Astrocyte of the spinal cord (primary cell): ENCODE measurements at places on chromosomes 6 and 20.

GRCh38 chr6:27565839-27566779 lies 93.2 kb upstream of the ZNF184 start:
- DNase-seq: no peak

- DNase-seq: no peak
These were observed 62.9 kb downstream of the GTF2H5 start for GRCh38 chr6:158230967-158231550.

GRCh38 chr20:56211051-56211450 lies 37.5 kb upstream of the MC3R start:
- no peak for DNase-seq

- DNase-seq: no peak
These were observed 40.0 kb upstream of the TAF8 start for GRCh38 chr6:42010185-42010891.

- DNase-seq: peak; percentile 54
These were observed 133.5 kb downstream of the SCML4 start for GRCh38 chr6:107690643-107691061.

DNA sequence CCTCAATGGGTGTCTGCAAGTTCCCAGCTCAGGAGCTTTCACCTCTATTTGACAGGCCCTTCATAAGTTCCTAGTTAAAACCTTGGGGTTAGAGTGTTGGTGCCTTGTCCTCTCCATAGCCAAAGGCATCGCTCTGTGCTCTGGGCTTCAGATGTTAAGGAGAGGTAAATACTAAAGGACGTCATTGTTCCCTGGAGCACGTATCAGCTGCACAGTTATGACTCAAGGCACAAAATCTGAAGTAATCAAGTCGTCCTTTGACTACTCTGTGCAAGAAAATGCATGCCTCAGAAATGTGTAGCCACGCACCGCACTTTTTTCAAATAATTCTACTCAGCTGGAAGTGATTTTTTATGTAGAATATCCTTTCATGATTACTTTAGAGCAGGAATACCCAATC lies 240.8 kb upstream of the QKI start:
- DNase-seq: no peak

DNA sequence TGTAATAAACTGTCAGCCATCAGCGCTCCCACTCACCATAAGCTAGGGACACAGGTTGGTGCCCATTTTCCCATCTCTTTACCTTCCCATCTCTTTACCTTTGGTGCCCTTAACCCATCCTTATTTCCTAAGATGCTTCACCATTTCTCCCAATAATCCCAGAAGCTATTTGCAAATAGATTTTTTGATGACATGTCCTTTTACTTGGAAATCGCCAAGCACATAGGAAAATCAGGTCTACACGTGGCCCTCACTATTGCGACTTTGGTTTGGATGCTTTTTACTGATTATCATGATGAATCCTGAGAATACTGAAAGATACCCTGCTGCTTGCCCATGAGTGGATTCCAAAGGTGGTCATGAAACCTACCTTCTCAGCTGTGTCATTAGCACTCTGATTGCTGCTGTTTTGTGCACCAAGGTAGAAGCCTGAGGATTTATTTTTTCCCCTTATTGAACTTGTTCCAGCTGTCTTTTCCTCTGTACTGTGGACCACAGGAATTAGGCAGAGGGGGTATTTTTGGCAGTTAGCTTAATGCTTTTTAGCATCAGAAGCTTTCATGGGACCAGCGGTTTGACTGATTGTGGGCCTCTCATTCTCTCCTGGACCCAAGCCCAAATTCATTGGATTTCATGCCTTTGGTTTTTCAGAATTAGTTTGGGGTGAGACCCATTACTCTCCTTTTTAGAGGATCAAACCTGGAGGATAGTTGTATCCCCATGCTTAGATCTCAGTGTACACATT lies 229.6 kb upstream of the RIN2 start:
- no peak for DNase-seq
